NCI-H1417 (cell line): ENCODE measurements at places on chromosomes 4 and X.

DNA sequence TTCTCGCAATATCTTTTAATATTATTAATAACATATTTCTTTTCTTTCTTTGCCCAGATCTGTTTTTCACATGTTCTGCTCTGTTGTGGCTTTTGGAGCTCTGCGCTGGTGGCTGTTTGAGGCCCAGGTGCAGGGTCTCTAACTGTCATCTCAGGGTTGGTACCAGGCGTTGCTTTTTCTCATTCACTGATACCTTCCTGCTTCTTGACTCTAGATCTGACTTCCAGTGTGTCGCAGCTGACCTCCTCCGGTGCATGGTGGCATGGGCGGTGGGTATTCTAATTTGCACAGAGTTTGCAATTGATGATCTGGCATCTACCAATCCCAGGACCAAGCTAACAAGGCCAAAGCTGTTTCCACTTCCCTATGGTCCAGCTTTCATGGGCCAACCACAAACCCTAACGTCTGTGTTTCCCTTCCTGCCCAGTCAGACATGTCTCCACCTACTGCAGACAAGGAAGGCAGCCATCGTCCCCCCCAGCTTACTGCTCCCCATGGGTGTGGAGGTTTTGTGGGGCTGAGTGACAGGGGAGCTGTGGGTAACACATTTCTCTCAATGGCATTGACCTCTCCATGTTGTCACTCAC lies 25.2 kb downstream of the LETM1 start:
- DNase-seq, result no peak

- DNase-seq, result peak; percentile 50
These were observed 2.7 kb upstream of the GEMIN8 start for GRCh38 chrX:14032406-14032805.

- no peak for DNase-seq
These were observed 134.0 kb downstream of the HTR2C start for GRCh38 chrX:114717921-114718320.

DNA sequence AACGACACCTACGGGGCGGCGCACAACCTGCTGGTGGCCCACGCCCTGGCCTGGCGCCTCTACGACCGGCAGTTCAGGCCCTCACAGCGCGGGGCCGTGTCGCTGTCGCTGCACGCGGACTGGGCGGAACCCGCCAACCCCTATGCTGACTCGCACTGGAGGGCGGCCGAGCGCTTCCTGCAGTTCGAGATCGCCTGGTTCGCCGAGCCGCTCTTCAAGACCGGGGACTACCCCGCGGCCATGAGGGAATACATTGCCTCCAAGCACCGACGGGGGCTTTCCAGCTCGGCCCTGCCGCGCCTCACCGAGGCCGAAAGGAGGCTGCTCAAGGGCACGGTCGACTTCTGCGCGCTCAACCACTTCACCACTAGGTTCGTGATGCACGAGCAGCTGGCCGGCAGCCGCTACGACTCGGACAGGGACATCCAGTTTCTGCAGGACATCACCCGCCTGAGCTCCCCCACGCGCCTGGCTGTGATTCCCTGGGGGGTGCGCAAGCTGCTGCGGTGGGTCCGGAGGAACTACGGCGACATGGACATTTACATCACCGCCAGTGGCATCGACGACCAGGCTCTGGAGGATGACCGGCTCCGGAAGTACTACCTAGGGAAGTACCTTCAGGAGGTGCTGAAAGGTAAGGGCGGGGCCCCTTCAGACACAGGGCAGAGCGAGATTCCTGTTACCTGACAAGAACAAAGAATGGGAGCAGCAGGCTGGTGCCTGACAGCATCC lies 11.7 kb downstream of the RPL9 start:
- DNase-seq, result no peak

GRCh38 chrX:107818900-107819521 lies 6.7 kb upstream of the MID2 start:
- DNase-seq, result no peak

- DNase-seq, result no peak
These were observed 160.0 kb upstream of the SPRY1 start for GRCh38 chr4:123236606-123237005.

GRCh38 chrX:20317873-20318272 lies 51.2 kb upstream of the RPS6KA3 start:
- no peak for DNase-seq

DNA sequence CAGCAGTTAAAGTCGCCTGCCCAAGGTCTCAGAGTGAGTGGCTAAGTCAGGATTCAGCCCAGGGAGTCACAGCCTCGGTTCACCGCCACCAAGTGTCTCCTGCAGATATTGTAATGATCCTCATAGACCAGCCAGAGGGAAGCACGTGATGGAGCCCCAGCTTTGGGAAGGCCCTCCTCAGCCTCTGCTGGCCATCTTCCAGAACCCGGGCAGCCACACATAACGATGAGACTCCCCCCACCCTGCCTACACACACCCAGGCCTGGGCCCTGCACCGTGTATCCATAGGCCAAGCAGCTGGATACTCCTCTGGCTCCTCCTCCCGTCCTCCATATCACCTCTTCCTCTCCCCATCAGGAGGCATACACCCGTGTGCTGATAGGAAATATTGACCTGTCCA lies 19.6 kb upstream of the SASH3 start:
- no peak for DNase-seq

DNA sequence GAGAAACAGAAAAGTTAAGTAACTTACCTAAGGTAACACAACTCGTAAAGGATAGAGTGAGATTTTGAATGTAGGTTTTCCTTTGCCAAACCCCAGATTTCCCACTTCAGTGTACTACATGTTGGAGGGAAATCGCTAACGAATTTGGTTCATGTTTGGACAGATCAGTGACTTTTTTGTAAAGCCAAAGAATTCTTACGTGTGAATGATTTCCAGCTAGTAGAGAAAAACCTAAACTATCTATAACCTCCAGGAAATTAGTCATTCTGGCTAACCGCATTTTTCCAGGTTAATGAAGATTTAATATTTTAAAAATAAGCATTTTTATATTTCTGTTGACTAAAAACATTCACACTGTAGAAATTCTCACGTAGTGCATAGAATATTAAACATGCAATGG lies 7.2 kb downstream of the TENM3 start:
- DNase-seq, result no peak
